ENCODE measurements at places on chromosomes 11 and 22. TPM values are rescaled to one million over a fixed set of nuclear protein-coding genes. Genes with fewer than 3 reads are reported as not detected.

TBX1 gene
- total RNA-seq = 12.8 TPM

KCNA4 gene
- not detected for total RNA-seq

PACSIN3 gene
- 77.1 TPM for total RNA-seq

ANO1 gene
- total RNA-seq = 5.0 TPM

PDE3B gene
- total RNA-seq = 9.4 TPM

TRIM64 gene
- total RNA-seq = not detected

JHY gene
- 1.4 TPM for total RNA-seq

OR6T1 gene
- total RNA-seq = not detected

OR11H1 gene
- total RNA-seq = not detected

FAM111B gene
- total RNA-seq = 25.5 TPM
